ENCODE measurements at places on chromosomes 4 and X.

- no peak for DNase-seq
Observed at GRCh38 chr4:90093526-90093925, 33.7 kb upstream of the CCSER1 start.

DNA sequence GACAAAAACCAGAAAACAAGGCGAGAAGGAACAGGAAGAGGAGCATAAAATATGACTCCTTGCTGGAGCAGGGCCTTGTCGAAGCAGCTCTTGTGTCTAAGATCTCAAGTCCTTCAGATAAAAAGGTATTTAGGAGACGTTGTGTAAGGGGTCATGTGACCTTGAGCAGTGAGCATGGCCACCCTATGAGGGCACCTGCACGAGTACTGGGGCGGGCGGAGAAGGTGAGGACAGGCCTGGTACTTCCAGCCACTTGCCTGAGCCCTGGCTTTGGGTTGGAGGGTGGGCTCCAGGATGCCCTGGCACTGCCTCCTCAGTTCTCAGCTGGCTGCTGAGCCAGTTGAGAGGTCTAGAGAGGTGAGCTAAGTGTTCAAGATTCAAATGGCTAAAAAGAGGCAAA lies 29.9 kb downstream of the NSD2 start:
- DNase-seq = no peak

GRCh38 chr4:185108669-185109068 lies 34.4 kb upstream of the SLC25A4 start:
- peak; percentile 62 for DNase-seq

GRCh38 chr4:81113024-81113423 lies 82.5 kb downstream of the BMP3 start:
- no peak for DNase-seq

- DNase-seq = no peak
Observed at GRCh38 chr4:86959588-86960500, 25.0 kb downstream of the AFF1 start.
